ENCODE measurements at places on chromosomes 2 and 18.

- DNase-seq: peak; percentile 53
Observed at GRCh38 chr2:48050711-48051110, 144.4 kb upstream of the FBXO11 start.

DNA sequence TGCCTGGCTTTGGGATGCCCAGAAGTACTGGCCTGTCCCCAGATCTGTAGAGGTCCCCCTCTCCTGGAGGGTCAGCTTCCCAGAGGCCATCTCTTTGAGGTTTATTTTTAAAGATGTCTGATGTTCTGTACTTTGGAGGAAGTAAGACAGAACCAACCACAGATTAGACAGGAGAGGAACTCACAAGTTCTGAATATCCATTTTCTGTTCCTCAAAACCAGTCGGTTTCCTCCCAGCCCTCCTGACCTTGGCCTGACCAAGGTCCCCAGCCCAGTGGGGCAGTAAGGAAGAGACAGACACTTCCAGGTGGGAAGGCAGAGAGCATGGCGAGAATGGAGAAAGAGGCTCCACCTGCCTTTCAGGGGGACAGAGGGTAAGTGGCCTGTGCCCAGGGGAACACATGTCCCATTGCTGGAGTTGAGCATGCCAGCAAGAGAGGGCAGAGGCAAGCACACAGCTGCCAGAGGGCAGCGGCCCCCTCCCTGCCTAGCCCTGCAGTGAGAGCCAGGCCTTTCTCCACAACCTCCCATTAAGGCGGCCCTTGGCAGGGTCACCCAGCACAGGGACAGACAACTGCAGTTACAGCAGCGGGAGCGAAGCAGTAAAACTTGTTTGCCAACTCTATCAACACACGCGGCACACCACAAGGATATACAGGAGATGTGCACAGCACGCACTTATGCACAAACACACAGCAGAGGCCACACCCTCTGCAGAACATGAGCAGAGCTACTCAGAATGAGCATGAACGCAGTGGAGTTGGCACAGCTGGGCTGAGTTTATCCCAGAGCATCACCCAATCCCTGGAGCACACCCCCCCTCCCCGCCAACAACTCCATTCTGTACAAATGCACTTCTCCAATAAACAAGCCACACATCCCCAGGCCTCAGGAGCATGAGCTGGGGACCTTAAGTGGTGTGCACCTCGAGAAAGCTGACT, 18.5 kb upstream of the SEMA4C start:
- DNase-seq: peak; percentile 63

DNA sequence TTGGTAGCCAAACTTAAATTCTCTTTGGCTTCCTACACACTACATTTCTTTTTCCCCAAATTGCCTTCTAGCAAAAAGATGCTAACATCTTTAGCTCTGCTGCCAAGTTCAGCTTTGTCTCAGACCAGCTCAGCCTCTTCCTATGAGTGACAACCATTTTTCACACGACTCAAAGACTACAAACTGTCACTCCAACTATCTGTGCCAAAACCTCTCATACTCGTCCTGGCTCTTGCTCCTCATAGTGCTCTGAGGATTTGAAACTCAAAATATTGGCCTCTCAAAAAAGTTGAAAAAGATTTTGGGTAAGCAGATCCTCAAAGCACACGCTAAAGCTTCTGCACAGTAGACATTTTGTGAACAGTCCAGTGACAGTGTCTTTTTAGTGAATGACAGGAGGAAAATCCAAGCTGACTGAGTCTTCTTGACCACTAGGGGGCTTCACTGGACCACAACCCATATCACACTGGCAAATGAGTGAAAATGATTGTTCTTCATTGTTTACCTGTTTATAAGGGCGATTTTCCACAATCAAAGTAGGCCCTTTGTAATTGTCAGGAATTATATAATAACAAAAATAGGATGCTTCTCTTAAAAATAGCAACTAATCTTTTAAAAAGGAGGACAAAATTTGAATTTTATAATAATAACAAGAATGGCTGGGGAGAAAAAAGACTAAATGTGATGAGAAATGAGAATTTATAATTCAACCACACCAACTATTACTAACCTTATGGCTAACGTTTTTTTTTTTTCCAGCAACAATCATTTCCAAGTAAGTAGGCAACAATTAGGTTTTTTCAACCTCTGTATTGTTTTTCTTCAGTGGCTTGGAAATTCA, 85.5 kb upstream of the PGAP1 start:
- DNase-seq: peak; percentile 43

GRCh38 chr2:28233164-28233676, 159.4 kb upstream of the FOSL2 start:
- no peak for DNase-seq

DNA sequence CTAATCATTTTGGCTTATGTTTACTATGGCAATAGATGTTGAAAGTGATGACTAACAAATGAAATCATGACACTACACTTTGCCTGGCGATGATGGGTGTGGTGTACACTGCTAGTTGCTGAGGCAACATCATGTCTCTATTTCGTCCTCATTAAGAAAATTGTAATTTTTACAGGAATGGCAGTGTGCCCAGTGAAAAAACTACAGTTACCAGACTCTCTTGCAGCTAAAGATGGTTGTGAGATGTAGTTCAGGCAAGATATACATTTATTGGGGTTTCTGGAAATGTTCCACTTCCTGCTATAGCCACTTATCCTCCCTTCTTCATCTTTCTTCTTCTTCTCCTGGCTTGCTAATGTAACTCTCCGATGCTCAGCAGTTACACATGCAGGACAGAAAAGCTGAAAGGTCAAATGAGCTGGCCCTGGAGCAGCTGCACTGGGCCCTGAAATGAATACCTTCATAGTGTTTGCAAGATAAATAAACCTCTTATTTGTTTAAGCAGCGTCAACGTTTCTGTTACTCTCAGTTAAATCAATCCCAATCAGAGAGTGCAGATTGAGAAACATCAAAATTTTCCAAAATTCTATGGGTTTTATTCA, 46.0 kb downstream of the SOCS6 start:
- no peak for DNase-seq

- DNase-seq: peak; percentile 49
Observed at GRCh38 chr2:28399956-28400355, 7.3 kb downstream of the FOSL2 start.

- DNase-seq: no peak
Observed at GRCh38 chr18:79870301-79871025, 72.7 kb downstream of the KCNG2 start.

DNA sequence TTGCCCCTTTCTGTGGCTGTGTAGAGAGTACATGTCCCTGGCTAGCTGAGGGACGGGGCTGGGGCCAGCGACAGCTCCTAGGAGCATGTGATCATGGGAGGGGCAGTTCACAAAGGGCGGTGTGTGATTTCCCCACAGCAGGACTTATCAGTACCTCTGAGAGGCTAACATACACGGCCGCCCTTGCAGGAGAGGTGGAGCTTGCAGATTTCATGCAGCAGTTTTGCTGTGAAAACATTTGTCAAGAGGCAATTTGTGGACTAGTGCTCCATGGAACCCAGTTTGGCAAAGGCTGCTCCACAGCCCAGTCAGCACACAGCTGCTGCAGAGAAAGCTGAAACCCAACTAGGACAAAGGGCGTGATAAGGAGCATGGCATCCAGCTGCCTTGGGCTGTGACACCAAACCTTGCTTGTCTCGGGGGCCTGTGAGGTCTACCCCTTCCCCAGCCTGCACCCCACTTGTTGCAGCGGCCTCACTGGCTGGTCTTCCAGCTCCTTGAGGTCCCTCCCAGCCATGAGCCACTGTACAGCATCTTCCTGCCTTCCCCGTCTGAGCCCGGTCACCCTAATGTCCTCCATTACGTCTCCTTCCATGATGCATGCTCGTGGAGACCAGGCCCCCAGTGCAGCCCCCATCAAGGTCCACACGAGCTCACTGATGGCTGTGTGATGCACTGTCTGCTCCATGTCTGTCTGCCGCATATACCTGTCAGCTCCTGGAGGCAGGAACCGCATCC, 121.4 kb upstream of the HDAC4 start:
- no peak for DNase-seq

DNA sequence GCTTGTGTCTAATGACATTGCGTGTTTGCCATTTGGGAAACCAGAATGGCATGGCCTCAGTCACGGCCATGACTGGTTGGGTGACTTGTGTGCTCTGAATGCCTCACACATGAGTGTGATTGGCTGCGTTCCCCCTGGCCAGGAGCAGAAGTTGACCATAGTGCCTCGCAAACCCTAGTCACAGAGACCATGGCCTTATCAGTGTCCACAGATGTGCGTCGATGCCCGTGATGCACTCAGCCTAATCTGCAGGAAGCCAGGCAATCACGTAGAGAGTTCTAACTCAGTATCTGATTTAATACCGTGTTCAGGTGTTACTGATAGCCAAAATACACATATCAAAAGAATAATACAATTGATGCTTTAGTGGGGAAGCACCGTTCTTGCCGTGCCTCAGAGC, 64.0 kb downstream of the BOLA3 start:
- no peak for DNase-seq

DNA sequence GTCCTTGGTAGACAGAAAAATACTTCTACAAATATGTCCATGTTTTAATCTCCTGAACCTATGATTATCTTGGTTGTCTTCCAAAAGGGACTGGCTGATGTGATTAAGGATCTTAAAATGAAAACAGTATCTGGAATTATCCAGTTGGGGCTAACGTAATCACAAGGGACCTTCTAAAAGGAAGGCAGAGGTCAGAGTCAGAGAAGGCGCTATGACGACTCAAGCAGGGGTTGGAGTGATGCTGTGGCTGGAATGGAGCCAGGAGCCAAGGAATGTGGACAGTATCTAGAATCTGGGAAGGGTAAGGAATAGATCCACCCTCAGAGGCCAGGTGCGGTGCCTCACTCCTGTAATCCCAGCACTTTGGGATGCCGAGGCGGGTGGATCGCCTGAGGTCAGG, 4.2 kb upstream of the USP14 start:
- DNase-seq: no peak

DNA sequence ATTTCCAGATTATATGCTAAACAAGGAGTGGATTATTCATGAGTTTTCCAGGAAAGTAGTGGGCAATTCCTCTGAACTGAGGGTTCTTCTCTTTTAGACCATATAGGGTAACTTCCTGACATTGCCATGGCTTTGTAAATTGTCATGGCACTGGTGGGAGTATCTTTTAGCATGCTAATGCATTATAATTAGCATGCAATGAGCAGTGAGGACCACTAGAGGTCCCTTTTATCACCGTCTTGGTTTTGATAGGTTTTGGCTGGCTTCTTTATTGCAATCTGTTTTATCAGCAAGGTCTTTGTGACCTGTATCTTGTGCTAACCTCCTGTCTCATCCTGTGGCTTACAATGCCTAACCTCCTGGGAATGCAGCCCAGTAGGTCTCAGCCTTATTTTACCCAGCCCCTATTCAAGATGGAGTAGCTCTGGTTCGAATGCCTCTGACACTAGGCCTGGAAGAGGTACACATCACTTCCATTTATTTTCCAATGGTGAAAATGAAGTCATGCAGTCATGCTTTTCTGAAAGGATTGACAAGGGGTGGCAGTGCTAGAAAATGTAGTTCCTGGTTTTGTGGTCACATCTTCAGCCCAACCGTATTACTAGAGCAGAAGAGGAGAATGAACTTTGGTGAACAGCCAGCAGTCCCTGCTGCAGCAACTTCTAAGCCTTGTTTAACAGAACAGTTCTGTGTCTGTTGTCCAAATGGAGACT, 26.6 kb upstream of the ITGA4 start:
- DNase-seq: no peak

GRCh38 chr2:78061301-78061700, 539.1 kb upstream of the LRRTM4 start:
- DNase-seq: no peak

GRCh38 chr2:100621371-100621951, 58.7 kb downstream of the PDCL3 start:
- DNase-seq: no peak

- no peak for DNase-seq
Observed at GRCh38 chr2:13686262-13686661, 946.3 kb upstream of the LRATD1 start.

DNA sequence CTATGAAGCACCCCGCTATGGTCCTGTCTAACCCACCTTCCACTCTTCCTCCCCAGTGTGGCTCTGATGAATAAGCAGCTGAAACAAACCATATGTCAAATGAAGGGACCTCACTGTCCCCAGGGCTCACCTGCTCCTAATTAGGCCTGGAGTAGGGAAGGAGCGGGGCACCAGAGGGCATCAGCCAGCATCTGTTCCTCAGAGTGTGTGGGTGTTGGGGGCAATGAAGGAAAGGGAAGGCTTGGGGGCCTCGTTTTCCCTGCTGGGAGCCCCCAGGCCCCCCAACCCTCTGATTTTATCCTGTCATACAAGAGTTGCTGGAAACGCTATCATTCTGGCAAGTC, 274.7 kb downstream of the HAUS1 start:
- DNase-seq: no peak

DNA sequence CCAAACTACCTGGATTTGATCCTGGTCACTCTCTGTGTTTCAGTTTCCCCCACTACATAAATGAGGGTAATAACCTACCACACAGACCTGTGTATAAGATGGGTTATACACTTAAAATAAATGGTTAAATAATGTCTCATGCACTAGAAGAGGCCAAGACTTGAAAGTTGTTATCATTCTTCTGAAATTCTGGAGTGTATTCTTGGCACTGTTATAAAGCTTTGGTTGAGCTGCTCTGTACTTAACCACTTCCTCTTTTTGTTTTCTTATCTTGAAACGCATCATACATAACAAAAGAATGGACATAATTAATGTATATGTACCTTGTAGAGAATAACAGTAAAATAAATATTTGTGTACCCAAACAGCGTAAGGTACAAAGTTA, 281.0 kb downstream of the AFF3 start:
- no peak for DNase-seq

GRCh38 chr18:2906704-2907549, 60.1 kb downstream of the EMILIN2 start:
- no peak for DNase-seq

- no peak for DNase-seq
Observed at GRCh38 chr18:35141567-35142274, 99.1 kb upstream of the ZNF397 start.

DNA sequence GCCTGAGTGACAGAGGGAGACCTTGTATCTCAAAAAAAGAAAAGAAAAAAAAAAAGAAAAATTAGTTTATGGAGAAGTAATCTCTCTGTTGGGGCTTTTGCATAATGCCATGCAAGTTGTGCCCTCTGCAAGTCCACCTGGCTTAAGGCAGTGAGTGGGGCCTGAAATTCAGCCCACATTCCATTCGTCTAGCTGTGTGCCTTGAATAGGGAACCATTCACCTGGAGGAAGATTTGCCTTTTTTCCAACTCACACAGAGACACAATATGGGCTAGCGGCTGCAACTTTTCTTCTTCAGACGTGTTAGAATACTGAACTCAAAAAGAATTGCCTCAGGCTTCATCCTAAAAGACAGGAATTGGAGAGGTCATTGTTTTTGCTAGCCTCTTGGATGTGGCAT, 160.0 kb upstream of the STON1 start:
- peak; percentile 30 for DNase-seq

Data from ELF-1 (cell line).